SK-N-SH treated with all-trans-retinoic acid at 6 μM for 48 hours (cell line): ENCODE measurements at places on chromosomes 6 and 20.

DNA sequence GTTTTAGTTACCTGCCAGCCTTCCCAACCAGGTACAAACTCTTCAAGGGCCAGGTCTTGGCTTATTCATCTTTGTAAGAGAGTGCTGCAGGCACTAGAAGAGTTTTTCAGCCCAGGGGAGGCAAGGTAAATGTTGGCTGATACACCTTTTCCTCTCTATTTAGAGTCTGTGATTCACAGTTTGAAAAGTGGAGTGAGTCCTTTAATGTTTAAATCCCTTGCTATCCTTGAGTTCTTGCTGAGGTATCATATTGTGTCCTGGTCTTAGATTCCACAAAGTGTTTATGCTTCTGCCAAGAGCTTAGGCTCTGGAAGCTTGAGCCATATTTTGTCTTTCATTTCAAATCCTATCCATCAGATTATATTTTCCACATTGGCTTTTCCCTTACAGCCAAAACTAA is 52.8 kb upstream of the CITED2 start:
- ATAC-seq = no peak

DNA sequence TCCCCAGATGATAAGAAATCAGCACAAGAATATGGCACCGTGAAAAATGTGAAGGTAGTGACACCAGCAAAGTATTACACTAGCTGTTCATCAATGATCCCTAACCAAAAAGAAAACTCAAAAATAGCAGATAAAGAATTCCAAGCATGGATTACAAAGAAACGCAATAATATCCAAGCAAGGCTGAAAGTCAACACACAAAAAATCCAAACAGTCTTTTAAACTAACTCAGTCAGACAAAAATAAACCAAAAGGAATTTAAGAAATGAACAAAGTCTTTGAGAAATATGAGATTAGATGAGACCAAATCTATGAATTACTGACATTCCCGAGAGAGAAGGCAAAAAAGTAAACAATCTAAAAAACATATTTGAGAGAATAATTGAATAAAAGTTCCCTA is 976.1 kb upstream of the MAP3K7 start:
- no peak for ATAC-seq

- no peak for ATAC-seq
Observed at GRCh38 chr6:39706819-39707335, 18.3 kb downstream of the KIF6 start.

DNA sequence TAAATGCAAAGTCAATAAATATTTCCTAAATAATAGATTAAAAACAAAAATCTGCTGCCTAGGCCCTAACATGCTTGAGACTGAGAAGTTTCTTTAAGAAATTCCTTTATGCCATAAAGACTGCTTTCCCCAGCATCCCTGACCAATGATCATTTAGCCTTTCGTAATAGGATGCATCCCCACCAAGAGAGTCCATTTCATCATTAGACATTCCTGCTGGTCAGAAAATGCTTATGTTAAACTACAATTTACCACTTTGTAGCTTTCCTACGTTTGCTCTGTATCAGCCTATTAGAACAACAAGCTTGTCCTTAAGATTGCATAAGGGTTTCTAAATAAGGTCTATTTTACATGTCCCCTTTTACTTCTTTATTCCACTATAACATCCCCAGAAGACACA is 59.8 kb upstream of the HSF2 start:
- ATAC-seq = no peak

DNA sequence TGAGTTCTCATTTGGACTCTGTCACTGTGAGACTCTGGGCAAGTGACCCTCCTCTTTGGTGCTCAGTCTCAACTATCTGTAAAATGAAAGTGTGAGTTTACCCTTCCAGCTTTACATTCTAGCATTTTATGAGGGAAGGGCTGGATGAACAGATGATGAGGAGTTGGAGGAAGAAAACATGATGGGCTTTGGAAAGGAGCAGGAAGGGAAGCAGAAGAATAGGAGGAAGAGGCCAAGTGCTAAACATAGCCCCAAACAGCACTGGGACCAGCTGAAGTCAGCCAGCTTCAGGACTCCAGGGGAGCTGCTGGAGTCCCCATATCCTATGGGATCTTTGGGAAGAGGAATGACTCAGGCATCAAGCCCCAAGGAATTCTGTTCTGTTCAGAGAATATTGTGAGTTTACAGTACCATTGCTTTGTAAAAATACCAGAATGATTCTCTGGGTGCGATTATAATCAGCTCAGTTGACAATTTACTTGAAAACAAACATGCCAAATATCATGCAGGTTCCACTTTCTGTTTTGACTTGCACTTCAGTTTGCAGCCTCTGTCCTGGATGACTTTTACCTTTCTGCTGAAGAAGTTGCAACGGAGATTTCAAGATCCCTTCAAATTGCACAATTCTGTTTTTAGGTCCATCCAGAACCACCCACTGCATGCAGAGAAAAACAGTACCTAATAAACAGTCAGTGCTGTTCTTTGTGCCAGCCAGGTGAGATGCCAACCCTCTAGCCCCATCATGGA is 3.2 kb downstream of the CD40 start:
- peak; percentile 33 for ATAC-seq
